Stimulated activated naive B cell treated with anti-CD40 and anti-IgM and Interleukin-4, amounts not matched to agents 10 μg/mL and 1 μg/mL and 100 μg/mL, for 72 hours (primary cell): ENCODE measurements at places on chromosomes 1 and 21.

- no peak for DNase-seq
Observed at GRCh38 chr21:42028766-42029425, 18.7 kb upstream of the ZBTB21 start.

GRCh38 chr1:203597331-203598090 is 29.1 kb upstream of the ATP2B4 start:
- DNase-seq = no peak

DNA sequence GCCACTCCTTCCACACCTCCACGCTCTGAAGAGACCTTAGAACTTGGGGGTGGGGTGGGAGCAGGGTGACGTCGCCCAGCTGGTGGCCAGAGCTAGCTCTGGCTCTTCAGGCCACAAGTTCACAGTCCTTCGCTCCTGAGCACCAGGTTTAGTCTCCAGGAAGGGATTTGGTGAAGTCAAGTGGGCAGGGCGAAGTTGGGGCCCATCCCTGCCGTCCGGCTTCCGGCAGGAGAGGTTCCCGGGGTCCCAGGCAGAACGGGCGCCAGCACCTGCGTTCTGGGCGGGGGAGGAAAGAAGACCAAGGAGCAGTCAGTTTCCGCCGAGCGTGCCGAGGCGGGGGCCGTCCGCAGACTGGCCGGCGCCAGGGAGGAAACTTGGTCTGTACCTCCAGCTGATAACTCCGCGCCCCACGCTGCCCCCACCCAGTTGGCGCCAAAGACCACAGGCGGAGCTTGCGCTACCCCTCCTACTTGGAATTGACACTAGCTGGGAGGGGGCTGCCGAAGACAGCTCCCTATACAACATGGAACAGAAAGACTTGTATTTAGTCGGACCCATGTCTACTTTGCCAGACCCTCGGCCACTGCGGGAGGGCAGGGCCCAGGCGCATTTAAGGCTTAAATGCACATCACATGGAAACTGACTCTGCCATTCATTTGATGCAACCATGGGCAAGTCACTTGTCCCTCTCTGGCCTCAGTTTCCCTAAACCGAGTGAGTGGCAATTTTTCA is 995 bp downstream of the ID3 start:
- peak; percentile 18 for DNase-seq

DNA sequence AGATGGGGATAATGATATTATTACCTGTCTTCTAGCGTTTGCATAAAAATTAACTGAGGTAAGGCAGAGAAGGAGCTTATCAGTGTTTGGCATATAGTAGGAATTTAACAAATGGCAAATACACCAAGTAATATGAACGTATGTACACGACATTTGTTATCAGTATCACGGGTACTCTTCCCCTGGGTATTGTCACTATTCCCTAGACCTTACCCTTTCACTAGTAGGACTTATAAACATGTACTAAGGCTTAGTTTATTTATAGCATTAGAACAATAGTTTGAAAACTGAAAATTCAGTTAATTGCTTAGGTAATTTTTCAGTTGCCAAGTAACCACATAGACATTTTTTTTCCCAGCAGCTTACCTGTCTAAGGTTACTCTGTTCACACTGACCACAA is 187.0 kb downstream of the KCTD3 start:
- DNase-seq = no peak

- DNase-seq = no peak
Observed at GRCh38 chr21:16073586-16073985, 343.8 kb downstream of the USP25 start.

- DNase-seq = no peak
Observed at GRCh38 chr1:231899713-231900435, 273.3 kb downstream of the DISC1 start.

DNA sequence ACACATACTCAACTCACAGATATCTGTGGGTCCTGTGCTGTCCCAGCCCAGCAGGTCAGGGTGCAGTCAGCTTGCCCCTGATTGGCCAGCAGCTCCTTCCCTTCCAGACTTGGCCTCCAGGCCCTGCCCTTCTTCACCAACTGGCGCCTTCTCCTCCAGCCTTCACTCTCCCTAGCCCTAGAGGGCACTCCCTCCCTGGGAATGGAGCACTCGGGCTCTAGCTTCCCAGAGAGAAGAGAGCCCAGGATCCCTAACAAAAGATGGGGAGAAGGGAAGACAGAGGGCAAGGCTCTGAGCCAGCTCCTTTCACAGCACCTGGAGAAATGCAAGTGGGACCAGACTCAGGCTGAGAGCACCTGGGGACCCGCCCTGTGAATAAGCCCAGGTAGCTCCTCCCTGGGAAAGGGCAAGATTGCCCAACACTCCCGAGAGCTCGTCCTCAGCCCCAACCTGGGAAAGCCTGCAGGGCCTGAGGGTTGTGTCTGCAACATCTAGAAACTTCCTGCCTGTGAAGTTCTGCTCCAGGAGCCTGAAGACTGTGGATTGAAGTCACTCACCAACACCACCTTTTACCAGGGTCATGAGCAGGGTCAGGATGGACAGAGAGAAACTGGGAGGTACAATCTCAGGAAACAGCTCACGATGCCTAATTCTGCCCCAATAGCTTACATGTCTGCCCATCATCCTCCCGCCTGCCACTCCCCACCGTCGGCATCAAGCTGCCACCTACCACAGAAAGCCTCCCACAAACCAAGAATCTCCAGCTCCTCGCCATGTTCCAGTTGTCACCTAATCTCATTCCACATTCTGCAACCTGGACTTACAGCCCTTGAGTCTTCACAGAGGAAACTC is at the start of gene PGLYRP4:
Gene PGLYRP4, minus strand, starts transcription at position 331 of the 852 bp plus-strand sequence. CDS start 909 bp downstream, outside the sequence.
- DNase-seq = no peak

- no peak for DNase-seq
Observed at GRCh38 chr1:107940701-107941100, 24.3 kb downstream of the VAV3 start.

GRCh38 chr1:184412472-184412871 is 25.6 kb downstream of the C1orf21 start:
- no peak for DNase-seq

DNA sequence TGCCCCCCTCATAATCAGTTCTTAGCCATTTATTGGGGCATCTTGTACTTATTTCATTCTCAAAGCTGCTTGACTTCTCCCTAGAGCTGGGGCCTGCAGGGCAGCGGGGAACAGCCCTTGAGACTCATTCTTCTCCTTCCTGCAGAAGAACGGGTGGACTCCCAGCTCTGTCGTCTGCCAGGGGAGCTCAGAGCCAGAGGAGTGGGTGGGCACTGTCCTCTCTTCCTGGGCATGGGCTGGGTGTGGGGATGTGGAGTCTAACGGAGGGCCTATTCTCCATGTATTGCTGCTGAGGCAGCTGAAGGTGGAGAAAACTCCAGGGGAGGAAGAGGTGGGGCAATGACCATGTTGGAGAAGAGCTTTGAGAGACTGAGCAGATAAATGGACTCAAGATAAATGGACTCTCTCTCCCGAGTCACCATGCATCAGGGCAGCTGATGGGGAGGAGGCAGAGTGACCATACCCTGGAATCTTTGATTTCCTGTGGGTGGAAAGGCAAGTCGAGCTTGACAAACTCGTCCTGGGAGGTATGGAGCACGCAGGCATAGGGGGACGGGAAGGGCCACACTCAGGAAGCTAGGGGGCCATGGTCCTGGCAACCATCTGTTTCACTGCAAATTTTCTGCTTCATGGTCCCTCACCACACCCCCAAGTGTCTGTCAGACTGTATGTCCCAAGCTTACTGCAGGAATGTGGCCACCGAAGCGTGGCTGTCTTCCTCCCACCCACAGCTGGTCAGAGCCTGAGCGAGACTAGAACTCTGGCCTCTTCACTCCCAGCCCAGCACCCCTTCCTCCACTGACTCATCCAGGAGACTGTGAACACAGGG is 56.9 kb upstream of the ATP2B4 start:
- DNase-seq = no peak

GRCh38 chr1:208880433-208881100 is 636.4 kb upstream of the PLXNA2 start:
- no peak for DNase-seq

DNA sequence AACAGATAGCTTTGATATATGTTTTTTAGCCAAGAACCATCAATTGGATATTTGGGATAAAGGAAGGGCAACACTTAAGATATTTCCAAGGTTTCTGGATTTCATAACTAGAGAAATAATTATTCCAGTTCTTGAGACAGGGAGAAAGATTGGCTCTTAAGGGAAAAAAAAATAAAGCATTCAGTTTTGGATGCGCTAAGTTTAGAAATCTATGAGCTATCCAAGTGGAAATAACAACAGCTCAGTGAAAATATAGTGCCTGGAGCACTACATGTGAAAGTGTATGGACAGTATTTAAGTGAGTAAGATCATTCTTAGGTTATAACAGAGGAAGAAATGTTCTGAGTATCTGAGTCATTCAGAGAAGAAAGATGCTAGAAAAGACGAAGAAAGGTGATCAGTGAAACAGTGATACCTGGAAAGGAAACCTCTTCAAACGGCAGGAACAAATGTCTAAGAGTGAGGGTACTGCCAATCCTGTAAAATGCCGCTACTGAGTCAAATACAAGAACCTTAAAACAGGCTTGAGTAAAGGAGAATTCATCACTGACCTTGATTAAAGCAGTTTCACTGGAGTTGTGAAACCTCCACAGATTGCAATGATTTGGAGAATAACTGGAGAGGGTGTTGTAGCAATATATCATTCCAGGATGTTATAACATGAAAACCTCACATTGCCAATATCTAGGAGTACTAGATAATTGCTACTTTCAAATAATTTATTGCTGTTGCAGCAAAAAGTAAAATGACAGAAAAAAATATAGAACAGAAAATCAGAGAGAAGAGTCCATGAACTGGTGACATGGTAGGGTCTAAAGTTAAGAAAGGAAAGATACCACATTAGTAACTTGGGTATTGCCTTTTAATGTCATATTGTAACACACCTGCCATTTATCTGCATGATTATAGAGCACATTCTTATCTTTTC is 482.1 kb upstream of the RGS18 start:
- DNase-seq = no peak

DNA sequence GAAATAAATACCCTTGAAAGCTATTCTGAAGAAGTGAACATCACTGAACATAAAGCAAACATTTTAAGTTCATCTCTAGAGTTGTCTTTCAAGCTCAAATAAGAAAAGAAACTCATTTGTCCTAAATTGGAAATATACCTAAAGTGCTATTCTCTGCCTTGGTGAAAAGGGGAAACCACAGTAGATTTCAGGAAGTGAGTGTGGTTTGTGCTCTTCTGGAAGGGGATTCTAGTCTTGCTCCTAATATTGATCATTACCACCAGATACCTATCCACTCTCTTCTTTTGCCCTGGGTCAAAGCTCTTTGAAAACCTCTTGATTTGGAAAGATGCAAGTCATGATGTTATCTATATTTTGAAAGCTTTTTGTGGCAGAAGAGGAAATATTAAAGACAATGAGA is 798.1 kb downstream of the ADGRL2 start:
- no peak for DNase-seq

DNA sequence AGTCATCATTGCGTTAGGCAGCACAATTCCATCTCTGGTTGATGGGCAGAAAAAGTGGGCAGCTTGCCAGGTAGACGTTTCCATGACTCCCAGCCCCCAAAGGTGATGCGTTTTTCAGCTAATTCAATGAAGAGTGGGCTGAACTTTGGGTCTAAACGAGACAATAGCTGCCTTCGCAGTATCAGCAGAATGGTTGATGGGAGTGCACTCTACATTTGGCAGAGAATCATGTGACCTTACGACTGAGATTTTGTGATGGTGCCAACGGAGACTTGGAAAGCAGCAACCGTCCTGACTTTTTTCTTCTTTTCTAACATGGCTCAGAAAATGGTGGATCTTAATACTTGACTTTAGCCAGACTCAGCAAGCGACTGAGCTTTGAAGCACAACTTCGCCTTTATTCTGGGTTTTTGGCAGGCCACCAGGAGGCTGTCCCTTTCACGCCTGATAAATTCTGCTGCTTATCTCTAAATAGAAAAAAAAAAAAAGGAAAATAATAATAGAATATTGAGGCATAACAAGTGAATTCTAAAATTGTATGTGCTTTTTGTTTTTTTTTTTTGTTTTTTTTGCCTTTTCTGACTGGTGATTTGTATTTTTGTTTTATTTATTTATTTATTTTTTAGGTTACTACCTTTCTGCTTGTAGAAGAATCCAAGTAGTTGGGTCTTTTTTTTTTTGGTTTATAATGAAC is 804.8 kb downstream of the USP25 start:
- no peak for DNase-seq

GRCh38 chr1:1004780-1005697 is 5.1 kb upstream of the HES4 start:
- DNase-seq = no peak

DNA sequence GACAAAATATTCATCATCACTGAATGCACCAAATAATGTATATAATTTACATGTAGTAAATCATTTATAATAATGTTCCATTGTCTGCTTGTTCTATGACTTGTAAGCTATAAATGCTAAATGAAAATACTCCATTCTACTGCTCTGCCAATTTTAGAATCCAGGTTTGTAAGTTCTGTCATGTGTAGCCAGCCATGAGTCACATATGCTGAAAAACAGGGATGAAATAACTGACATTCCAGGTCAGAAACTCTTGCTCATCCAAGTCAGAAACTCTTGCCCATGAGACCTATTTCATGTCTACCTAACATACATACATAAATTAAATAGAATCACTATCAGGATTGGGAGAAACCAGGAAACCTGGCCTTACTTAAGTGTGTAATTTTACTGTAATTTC is 95.6 kb downstream of the ASH1L start:
- DNase-seq = no peak

DNA sequence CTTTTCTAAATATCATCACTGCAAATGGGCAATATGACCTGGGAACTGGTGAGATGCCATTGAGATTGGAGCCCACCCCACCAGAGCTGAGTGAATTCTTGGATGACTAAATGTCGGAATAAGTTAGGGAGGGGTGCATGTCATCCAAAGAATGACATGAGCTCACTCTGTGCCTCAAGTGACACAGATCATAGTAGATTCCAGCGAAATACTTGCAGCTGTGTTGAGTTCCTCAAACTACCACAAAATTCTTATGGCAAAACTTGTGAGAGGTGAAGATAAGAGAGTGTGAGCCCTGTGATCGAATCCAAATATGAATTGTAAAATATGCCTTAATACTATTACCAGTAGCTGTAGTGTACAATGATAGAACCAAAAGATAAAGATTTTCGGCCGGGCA is 2.3 kb upstream of the TCP10L start:
- DNase-seq = no peak

GRCh38 chr1:53963460-53963859 is 17.3 kb downstream of the LRRC42 start:
- DNase-seq = no peak
